ENCODE measurements at places on chromosomes 7 and 10.

- DNase-seq = no peak
Measured at GRCh38 chr10:94578790-94579189, 33.2 kb downstream of the HELLS start.

DNA sequence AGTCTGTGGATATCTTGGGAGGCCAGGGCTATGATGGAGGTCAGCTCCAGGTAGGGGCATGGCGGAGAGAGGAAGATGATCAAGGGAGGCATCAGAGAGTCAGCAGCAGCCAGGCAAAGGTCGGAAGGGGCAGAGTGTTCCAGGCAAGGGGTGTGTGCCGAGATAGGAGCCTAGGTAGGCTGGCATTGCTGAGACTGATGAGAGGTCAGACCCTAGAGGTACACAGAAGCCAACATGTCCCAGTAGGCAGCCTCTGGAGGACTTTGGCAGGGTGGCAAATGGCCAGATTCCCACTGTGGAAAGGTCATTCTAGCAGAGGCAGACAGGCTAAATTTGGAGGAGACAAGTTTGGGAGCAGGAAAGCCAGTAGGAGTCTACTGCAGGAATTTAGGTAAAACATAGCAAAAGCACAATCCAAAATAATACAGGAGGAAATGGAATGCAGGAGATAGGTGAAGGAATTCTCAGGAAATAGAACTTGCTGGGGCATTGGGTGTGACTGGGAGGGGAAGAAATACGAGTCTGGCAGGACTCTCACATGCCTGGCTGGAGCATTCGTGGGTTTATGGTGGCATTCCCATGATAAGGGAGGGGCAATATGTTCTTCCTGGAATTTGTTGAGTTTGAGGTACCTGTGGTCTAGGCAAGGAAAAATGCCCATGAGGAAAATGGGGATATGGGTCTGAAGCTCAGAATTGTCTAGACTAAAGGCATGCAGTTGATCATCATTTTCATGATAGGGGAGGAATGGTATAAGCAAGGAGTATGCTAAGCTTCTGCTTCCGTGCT is 25.7 kb downstream of the TMEM176A start:
- no peak for DNase-seq

- no peak for DNase-seq
Measured at GRCh38 chr10:115985786-115986185, 287.2 kb downstream of the GFRA1 start.

GRCh38 chr10:100710151-100710871 is 35.1 kb upstream of the PAX2 start:
- DNase-seq = no peak

GRCh38 chr10:73110345-73110849 is at the start of gene NUDT13:
Gene NUDT13, plus strand, starts transcription at chr10:73110455. Its CDS starts 3,911 bp downstream, at chr10:73114366.
- DNase-seq = peak; percentile 80

- no peak for DNase-seq
Measured at GRCh38 chr10:111075577-111076185, 1.1 kb upstream of the ADRA2A start.

- DNase-seq = no peak
Measured at GRCh38 chr10:69630651-69631400, 779 bp downstream of the FAM241B start.

- no peak for DNase-seq
Measured at GRCh38 chr10:120486671-120487205, 29.7 kb downstream of the PLPP4 start.

GRCh38 chr7:139502226-139502625 is 18.8 kb upstream of the KLRG2 start:
- DNase-seq = no peak

- peak; percentile 38 for DNase-seq
Measured at GRCh38 chr10:101214446-101215396, 14.5 kb downstream of the LBX1 start.

- no peak for DNase-seq
Measured at GRCh38 chr7:19066170-19066569, 51.3 kb downstream of the TWIST1 start.

DNA sequence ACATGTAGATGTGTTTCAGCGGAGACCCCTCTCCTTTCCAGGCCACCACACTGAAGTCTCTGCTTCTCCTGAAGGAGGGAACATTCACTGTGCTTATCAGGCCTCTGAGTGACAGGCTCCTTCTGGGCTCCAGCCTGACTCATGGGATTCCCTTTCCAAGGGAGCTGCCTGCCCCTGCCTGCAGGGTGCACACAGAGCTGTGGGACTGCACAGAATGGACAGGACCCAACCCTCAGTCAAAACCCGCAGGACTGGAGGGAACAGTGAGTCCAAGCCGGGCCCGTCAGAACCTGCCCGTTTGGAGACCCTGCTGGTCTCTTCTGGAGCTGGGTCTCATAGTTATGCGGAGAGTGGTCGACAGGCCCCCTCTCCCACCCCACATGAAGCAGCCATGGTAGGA is 32.6 kb downstream of the PLAC9 start:
- DNase-seq = no peak

DNA sequence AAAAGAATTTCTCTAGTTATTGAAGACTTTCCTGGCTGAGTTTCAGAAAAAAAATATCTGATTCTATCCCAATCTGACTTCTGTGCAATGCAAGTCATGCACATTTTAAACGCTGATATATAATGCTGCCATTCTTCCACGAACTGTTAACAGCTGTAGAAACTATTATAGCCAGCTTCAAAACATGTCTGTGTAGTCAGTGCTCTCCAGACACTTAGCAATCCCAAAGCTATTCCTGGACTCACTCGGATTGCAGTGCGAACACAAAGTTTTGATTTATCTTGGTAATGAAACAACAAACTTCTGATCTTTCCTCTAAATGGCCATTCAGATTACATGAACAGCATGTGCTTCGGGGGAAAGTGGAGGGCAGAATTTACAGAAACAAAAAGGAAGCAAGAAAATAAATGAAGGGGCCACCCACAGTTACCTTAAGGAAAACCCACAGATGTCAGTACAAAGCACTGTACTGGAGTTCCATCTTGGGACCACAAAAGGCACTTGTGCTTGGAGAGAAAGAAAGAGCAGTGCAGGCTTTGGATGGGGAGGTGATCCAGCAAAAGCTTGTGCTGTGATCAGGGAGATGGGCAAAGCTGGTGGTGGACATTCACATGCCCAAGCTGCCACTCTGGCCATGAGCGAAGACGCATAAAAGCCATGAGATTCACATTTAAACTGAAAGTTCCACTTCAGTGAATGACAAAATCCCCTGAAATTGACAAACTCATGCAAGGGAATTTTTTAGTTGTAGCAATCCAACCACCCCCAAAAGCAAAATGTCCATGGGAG is 32.1 kb upstream of the ADO start:
- DNase-seq = no peak

DNA sequence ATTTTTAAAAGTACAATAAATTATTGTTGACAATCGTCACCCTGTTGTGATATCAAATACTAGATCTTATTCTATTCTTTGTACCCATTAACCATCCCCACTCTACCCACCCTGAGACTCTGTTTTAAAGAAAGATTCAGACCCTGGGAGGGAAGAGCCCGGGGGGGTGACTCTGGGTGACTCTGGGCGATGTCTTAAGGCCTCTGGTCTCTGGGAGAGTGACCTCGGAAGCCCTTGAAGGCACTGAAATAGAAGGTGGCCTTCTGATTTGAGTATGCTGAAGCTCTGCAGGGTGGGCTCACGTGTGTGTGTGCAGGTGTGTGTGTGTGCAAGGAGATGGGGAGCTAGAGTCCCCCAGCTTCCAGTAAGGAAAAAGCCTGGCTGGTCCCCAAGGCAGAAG is 9.7 kb downstream of the ADAP1 start:
- DNase-seq = no peak

DNA sequence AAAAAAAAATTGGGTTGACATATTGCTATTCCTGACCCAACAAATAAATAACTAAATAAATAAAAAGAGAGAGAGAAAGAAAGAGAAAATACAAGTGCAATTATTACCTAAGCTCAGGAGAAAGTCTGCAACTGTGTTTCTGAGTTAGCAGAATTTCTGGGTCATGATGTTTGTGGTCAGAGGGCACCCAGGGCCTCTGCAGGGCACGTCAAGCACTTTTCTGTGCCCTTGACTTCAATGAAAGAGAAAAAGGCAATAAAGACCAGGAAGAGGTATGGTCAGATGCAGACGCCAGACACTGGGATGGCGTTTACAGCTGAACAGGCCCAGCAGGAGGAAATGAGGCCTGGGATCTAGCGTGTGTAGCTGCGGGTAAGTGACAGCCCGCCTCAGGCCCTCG is 160.9 kb upstream of the GDF10 start:
- no peak for DNase-seq

- DNase-seq = no peak
Measured at GRCh38 chr10:3261921-3262320, 89.3 kb upstream of the PITRM1 start.

- no peak for DNase-seq
Measured at GRCh38 chr7:6286486-6286885, 14.1 kb upstream of the CYTH3 start.

Data from DMS153 (cell line).